ENCODE measurements at places on chromosomes 6 and 20.
A peak's percentile ranks its signal among the peaks of the same experiment; 100 is the strongest.

GRCh38 chr20:12617076-12617475 lies 391.7 kb upstream of the SPTLC3 start:
- no peak for DNase-seq

- no peak for DNase-seq
Observed at GRCh38 chr6:132011582-132011981, 60.4 kb upstream of the CCN2 start.

DNA sequence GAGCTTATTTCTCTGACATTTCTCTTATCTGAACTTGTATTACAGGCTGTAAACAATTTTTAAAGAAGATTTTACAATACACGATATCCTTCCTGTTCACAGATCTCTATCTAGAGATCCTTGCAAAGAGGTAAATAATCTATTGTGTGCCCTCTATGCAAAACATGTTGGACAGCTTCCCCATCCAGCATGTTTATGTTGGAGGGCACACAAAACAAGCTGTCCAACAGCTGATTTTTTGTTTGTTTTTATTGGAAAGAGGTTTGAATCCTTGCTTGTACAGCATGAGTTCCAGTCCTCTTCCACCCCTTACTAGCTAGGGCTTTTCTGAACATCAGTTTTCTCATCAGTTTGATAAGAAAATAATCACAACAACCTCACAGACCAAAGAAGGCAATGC lies 62.3 kb upstream of the SYNDIG1 start:
- no peak for DNase-seq

DNA sequence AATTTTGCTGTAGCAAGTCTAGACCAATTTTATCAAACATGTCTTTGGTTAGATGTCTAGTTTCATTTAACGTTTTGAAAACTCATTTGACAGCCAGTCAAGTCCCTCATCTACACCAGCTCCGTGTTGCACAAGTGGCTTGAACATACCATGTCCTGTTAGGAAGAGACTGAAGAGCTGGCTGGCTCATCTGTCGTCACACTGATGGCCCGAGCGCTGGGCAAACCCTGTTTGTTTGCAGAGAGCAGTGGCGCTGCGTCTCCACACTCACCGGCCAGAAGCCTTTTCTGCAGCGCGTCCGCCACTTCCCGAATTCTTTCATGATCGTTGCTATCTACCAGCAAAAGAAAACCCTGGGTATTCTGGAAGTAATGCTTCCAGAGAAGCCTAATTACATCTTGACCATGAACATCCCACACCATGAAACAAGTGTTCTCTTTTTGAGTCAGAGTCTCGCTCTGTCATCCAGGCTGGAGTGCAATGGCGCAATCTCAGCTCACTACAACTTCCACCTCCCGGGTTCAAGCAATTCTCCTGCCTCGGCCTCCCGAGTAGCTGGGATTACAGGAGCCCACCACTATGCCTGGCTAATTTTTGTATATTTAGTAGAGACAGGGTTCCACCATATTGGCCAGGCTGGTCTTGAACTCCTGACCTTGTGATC lies 10.7 kb upstream of the TCFL5 start:
- DNase-seq, result no peak

DNA sequence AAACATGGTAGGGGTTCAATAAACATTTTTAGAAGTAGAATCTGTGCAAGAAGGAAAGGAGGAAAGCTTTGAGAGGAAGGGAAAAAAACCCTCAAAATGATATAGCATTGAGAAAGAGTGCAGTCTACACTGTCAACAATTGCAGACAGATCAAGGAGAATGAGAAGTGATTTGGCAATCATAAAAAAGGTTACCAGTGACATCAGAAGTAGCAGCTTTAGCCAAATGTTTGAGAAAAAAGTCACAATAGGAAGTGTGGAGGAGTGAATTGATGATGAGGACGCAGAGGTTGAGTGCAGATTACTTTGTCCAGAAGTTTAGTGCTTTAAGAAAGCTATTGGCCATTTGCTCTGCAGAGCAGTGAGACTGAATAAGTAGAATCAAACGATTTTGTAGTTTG lies 155.0 kb downstream of the GJA1 start:
- DNase-seq, result no peak

- peak; percentile 67 for DNase-seq
Observed at GRCh38 chr6:25717866-25718740, 36.4 kb upstream of the SLC17A4 start.

Measured in HT-29 (cell line).